ENCODE measurements at places on chromosomes 12 and 14. TPM values are rescaled to one million over a fixed set of nuclear protein-coding genes. Genes with fewer than 3 reads are reported as not detected.

EML1 gene
- 7.8 TPM for total RNA-seq

BAZ2A gene
- 29.7 TPM for total RNA-seq

CBLN3 gene
- total RNA-seq, result 5.3 TPM

CLEC14A gene
- total RNA-seq, result 3.4 TPM

KRT78 gene
- not detected for total RNA-seq

OTOGL gene
- not detected for total RNA-seq

ESYT1 gene
- 171 TPM for total RNA-seq

IL31 gene
- not detected for total RNA-seq

SLC5A8 gene
- total RNA-seq, result not detected

KLHL33 gene
- total RNA-seq, result not detected

WNT1 gene
- total RNA-seq, result not detected

DDHD1 gene
- 5.9 TPM for total RNA-seq

ARHGAP9 gene
- 2.2 TPM for total RNA-seq

RFLNA gene
- total RNA-seq, result 0.08 TPM

NRIP2 gene
- 1.0 TPM for total RNA-seq

C1R gene
- total RNA-seq, result 966 TPM

POTEG gene
- total RNA-seq, result not detected

WSCD2 gene
- total RNA-seq, result not detected

RERGL gene
- total RNA-seq, result not detected

LHX5 gene
- total RNA-seq, result not detected

BICDL1 gene
- under 0.01 TPM for total RNA-seq

SSTR1 gene
- 0.26 TPM for total RNA-seq

SIX4 gene
- 17.6 TPM for total RNA-seq

LRRC74A gene
- not detected for total RNA-seq

ANO4 gene
- 5.8 TPM for total RNA-seq

APOF gene
- total RNA-seq, result not detected

RNASE1 gene
- total RNA-seq, result 1.7 TPM

PLEKHD1 gene
- total RNA-seq, result not detected

ERC1 gene
- total RNA-seq, result 21.1 TPM

FAM90A1 gene
- 0.13 TPM for total RNA-seq

GDF3 gene
- total RNA-seq, result not detected

MMP19 gene
- 38.4 TPM for total RNA-seq

KRT6B gene
- not detected for total RNA-seq

PRH2 gene
- total RNA-seq, result 0.48 TPM

CCDC175 gene
- total RNA-seq, result not detected

GARIN6 gene
- not detected for total RNA-seq

EIF2S3B gene
- 1.3 TPM for total RNA-seq

HIF1A gene
- total RNA-seq, result 715 TPM

PRIMA1 gene
- total RNA-seq, result not detected

MYBPC1 gene
- total RNA-seq, result not detected

CACNA1C gene
- 4.3 TPM for total RNA-seq

IL26 gene
- not detected for total RNA-seq

TOX4 gene
- 54.5 TPM for total RNA-seq

CD163L1 gene
- total RNA-seq, result 0.16 TPM

CLEC2A gene
- not detected for total RNA-seq

TAS2R9 gene
- total RNA-seq, result not detected

SYT10 gene
- not detected for total RNA-seq

TROAP gene
- total RNA-seq, result 16.7 TPM

HCAR2 gene
- total RNA-seq, result not detected

ESR2 gene
- total RNA-seq, result 0.40 TPM

LRTM2 gene
- not detected for total RNA-seq

HVCN1 gene
- 6.4 TPM for total RNA-seq
